ENCODE measurements at places on chromosomes 4 and X. TPM values are rescaled to one million over a fixed set of nuclear protein-coding genes. Genes with fewer than 3 reads are reported as not detected.

The FATE1 gene
- total RNA-seq: not detected

The RHOXF1 gene
- total RNA-seq: not detected

The POU3F4 gene
- total RNA-seq: not detected

The UGT2B15 gene
- total RNA-seq: not detected

The RGN gene
- total RNA-seq: not detected
